ENCODE measurements at places on chromosomes 1 and 21.
A peak's percentile ranks its signal among the peaks of the same experiment; 100 is the strongest.

DNA sequence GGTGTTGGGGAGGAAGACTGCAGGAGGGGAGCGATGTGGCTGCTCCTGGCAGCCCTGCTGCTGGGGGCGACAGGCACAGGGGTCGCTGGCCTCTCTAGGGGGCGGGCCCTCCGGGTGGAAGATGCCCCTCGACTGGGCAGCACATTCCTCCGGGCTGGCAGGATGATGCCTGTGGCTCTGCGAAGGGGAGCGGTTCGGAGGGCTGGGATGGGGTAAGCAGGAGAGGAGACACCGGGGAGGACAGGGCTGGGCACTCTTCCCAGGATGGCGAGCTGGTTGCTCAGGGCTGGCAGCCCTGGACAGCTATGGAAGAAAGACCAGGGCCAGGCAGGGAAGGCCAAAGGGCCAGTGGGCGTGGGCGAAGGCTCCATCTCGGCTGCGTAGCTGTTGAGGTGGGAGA is 12.8 kb downstream of the HEYL start:
- DNase-seq, result no peak

DNA sequence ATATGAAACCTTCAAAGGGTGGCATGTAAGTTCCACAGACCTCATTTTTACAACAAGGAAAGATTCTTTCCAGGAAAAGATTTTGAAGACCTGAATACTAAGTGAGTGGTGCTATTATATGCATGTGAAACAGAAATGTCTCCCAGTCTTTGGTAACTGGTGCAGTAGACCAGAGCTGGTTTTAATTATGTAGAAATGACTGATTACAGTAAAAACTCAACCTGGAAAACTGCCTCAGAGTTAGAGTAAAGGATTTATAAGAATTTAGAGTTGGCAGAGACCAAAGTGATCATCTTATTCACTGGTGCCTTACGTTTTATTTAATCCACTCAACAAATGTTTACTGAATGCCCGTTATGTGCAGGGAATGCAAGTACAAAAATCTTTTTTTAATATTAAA is 30.2 kb upstream of the LRRC8D start:
- no peak for DNase-seq

DNA sequence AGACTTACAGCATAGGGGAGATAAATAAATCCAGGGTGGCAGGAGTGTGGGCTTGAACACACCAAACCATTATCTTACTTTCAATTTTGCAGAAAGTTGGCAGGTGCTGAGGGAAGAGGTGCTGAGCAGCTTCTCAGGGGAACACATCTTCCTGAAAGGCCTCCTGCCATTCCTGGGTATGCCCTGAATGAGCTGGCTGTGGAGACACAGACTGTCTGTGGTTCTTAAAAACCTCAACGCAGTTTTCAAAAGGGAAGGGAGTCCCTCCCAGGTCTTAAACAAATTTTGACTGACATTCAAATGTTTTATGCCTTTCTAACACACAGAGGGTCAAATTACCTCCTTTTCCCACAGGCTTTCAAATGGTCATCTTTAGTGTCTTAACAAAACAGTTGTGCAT is 166.9 kb downstream of the TNFSF18 start:
- no peak for DNase-seq

DNA sequence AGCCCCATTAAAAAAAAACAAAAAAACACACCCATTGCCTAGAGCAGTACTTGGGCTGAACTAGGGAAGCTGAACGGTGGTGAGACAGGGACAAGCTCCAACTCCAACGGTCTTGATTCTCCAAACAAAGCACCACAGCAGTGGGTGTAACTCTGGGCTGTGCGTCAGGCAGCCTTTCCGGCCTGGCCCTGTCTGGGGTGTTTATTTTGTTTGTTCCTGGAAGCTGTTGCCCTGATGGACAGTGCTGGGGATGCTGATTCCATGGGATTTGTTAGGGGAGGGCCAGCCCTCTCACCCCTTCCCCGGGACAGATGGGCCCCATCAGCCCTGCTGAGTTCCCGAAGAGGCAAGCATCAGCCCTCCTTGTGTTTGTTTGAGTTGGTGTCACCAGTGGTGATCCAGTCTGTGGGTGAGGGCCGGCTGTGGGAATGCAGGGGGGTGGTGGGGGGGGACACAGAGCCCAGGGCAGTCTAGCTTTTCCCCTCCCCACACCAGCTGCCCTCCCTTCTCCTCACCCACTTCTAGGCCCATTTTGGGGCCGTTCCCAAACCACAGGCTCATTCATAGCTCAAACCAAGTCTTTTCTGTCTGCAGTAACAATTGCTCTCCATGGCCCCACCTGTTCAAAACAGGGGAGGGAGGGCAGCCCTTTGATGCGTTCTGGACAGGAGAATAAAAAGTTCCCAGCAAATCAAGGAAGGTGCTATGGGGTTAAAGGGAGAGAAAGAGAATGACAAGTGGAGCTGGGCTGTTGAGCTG is 4.5 kb downstream of the WNT2B start:
- DNase-seq, result no peak

GRCh38 chr1:1156140-1157032 is 17.3 kb upstream of the TTLL10 start:
- DNase-seq, result peak; percentile 20

DNA sequence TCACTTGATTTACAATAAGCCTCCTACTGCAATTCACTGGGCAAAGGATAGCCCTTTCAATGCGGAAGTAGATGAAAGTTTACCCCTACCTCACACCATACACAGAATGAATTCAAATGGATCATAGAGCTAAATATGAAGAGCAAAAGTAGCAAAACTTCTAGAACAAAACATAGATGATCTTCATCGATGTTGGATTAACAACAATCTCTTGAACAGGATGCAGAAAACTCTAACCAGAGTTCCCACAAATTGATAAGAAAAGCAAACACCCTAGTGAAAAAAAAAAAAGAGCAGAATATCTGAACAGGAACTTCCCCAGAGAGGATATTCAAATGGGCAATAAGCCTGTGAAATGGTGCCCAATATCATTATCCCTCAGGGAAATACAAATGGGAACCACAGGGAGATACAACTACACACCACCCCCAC is 1.9 kb upstream of the UBASH3A start:
- no peak for DNase-seq

GRCh38 chr1:93728480-93729131 is 47.0 kb upstream of the BCAR3 start:
- no peak for DNase-seq

GRCh38 chr1:100750005-100750885 is 30.7 kb downstream of the VCAM1 start:
- DNase-seq, result peak; percentile 26

- DNase-seq, result no peak
Observed at GRCh38 chr1:201693890-201694607, 134.9 kb upstream of the IPO9 start.

DNA sequence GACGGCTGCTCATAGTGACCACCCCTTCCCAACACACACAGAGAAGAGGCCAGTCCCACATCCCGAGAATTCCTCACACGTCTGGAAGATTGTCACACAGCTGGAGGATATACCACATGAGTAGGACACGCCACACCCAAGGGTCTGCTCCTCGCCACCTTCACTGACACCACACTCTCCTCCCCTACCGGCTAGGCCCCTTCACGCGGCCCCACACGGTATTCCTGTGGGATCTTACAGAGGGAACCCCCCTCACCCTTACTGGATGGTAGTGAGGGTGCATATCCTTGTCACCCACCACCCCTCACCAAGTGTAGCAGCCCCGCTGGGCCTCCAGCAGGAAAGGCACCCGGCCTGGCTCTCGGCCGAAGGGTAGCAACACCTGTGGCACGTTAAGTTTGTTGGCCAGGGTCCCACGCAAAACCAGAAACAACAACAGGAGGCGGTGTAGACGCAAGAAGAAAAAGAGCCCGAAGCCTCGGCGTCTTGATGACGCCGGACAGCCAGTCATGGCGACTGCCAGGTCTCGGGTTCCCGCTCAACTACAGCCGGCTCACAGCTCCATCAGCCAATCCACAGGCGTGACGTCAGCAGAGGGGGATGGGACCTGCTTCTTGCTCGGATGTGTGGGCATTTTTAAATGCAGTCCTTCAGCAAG is at the start of gene NUP210L:
Gene NUP210L, minus strand, starts transcription at position 540 of the 658 bp plus-strand sequence.
- no peak for DNase-seq

GRCh38 chr1:70327306-70328076 is 27.0 kb downstream of the ANKRD13C start:
- DNase-seq, result no peak

DNA sequence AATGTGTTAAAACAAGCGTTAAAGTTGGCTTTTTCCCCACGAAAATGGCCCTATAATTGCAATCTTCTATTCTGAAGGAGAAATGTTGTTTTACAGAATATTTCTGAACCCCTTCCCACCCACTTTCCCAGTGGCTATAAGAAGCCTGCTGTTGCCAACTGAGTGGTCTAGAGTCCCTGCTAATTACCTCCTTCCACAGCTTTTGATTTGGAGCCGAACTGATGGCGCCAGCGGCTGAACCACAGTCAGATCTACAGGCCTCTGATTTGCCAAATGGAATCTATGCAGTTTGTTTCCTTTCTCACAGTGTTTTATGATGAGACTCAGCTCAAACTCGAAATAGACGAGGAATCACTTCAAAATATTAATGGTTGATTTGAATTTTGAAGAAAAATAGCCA is 76.0 kb upstream of the C1orf105 start:
- no peak for DNase-seq

DNA sequence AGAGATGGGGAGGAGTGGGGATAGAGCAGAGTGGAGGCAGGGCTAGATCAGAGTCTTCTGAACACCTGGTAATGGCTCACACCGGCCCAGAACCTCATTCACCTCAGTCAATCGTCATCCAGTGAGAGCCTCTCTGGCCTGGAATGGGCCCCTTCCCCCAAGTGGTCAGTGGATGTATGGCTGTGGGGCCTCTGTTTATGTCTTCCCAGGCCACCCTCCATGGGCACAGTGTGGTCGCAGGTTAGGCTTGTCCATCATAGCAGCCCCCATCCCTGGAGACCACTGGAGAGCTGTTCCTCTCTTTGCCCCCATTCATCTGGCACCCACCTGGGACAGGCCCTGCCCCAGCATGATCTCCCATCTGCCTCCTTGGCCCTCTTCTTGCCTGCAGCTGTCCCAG is 29.6 kb upstream of the TENT5C start:
- no peak for DNase-seq

- no peak for DNase-seq
Observed at GRCh38 chr1:108055387-108055786, 90.4 kb upstream of the VAV3 start.

DNA sequence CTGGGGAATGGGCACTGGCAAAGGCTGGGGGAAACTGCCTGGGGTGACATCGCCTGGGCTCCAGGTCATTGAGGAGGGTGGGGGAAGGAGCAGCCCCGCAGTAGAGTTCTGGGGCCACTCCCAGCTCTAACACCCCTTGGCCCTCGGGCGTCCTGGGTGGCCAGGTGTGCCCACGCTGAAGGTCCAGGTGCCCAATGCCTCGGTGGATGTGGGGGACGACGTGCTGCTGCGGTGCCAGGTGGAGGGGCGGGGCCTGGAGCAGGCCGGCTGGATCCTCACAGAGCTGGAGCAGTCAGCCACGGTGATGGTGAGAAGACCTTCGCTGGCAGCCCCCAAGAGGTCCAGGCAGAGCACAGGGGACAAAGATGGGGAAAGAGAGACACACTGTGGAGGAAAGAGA is 7.7 kb downstream of the NTRK1 start:
- DNase-seq, result no peak

DNA sequence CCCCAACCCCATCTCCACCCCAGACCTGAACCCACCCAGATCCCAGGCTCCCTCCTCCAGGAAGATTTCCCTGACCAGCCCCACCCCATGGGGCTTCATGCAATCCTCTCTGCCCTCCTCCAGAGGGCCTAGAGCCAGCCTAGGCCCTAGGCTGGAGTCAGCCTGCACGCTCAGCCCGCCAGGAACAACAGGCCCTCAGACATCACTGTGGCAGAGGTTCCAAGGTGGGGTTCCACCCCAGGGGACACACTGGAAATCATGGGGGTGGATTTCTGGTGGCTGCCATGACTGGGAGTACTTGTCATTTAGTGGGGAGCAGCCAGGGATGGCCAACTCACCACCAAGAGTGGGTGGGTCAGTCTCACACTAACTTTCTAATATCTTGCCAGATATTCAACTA is 122.0 kb downstream of the GLIS1 start:
- DNase-seq, result no peak

- DNase-seq, result peak; percentile 49
Observed at GRCh38 chr1:198681252-198681651, 42.4 kb downstream of the PTPRC start.
